ENCODE measurements at places on chromosomes 5 and 9.

DNA sequence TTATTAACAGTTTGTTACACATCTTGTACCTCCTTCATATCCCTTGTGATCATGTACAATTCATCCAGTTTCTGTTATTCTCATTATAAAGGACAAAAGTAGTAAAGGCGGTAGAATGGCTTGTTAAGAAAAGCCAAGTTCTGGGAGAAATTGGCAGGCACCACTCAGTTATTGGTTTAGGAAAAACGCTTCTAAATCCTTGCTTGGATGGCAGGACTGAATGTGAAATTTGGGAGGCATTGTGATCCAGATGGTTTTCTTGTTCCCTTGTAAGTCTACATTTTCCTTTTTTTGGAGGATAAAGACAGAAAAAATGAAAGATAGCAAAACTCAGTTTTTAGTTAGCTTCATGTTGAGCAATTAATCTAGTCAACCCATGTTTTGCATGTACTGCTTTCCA, 130.2 kb downstream of the MAT2B start:
- H3K27ac ChIP-seq, result no peak overlapping the region
- H3K4me1 ChIP-seq, result no peaks in the 10 kb centered on the region
- no peak for DNase-seq
- no peaks in the 10 kb centered on the region for H3K36me3 ChIP-seq

DNA sequence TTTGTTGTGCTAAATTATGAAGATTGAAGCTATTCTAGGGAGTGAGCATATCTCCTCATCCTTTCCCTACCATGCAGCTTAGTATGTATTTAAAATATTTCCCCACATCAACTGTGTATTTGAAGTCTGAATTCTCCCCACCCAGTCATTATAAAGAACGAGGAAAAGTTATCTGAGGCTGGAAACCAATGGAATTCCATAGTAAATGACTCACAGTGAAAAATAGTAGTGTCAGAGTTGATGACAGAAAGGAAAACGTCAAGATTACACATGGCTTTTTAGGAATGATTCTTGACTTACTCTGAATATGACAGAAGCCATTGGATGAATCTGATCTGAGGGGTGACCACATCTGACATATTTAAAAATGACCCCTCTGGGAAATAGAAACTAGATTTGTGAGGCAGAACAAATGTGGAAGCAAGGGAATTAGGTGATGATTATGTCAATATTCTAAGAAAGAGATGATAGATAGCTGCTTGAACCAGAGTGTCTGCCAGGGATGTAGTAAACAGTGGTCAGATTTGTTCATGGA, 1768.9 kb upstream of the CDH9 start:
- DNase-seq, result no peak
- H3K27me3 ChIP-seq, result no peaks in the 10 kb centered on the region
- H3K36me3 ChIP-seq, result no peaks in the 10 kb centered on the region
- no peak overlapping the region for H3K4me3 ChIP-seq
- no peak overlapping the region for H3K27ac ChIP-seq

GRCh38 chr9:4517274-4517673, 27.0 kb downstream of the SLC1A1 start:
- no peak for DNase-seq
- H3K27me3 ChIP-seq, result no peaks in the 10 kb centered on the region
- no peak overlapping the region for H3K4me3 ChIP-seq

DNA sequence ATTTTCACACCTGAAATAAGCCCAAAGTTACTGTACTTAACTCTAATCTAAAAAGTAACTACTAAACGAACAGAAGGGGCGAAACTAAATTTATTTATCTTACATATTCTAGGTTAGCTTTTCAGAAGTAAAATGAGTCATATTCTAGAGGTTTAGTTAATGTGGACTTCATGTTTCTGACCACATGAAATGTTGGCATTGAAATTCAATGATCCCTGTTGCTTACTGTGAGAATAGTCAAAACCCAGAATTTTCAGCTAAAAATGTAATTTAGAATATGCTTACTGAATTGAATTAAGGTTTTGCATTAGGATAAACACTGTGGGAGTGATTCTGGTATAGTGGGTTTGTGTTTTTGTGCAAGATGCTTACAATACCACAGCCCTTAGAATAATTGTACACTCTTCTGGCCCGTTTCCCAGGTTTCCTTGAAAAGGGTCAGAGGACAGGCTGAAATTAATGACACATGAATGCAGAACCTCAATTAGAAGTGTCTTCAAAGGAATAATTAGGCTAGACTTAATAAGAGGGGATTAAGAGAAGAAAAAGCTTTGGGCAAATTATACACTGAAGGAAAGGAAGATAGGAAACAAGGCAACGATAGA, 1.4 kb upstream of the SNX18 start:
- H3K27ac ChIP-seq, result no peak overlapping the region
- H3K4me1 ChIP-seq, result peaks cover 5% of the 10 kb centered on the region
- no peaks in the 10 kb centered on the region for H3K27me3 ChIP-seq
- no peaks in the 10 kb centered on the region for H3K36me3 ChIP-seq
- DNase-seq, result no peak

GRCh38 chr5:148740966-148741742, 85.3 kb upstream of the ADRB2 start:
- no peaks in the 10 kb centered on the region for H3K27me3 ChIP-seq
- no peak for DNase-seq
- no peak overlapping the region for H3K27ac ChIP-seq
- peaks cover 18% of the 10 kb centered on the region for H3K4me1 ChIP-seq
- H3K4me3 ChIP-seq, result no peak overlapping the region

DNA sequence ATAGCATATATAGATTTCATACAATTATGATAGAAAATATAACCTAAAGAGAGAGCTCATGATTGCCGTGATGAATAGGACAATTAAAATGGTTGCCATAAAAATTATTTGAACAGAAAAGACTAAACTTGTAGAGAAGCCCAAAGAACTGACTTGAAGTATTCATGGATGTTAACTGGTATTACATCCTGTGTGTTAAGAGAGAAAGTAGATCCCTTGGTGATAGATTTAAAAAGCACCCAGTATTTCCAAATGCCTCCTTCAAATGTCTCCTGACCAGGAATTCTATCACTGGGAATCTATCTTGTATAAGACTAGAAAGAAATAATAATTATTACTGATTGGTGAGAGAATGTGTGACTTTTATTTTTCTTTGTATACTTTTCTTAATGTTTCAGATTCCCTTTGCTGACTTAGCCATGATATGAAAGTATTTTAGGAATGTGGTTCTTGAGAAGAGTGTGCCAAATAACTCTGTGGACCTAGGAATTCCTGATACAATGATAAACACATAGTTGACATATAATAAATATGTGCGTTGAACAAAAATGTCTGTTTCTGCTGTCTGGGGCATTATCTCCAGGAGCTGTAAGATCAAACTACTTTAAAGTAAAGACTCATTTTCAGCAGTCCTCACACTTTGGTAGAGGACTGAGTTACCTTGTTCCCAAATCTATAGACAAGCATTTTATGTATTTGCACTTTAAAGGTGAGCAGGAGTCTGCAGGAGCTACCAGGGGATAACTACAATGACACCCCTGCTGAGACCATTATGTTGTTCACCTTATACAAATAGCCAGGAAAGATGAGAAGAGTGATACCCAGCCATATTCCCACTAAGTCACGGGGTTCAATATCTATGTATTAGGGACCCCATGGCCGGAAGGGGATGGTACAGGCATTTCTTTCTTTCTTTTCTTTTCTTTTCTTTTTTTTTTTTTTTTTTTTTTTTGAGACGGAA, 211.1 kb upstream of the TLE4 start:
- H3K27me3 ChIP-seq, result no peaks in the 10 kb centered on the region
- no peaks in the 10 kb centered on the region for H3K36me3 ChIP-seq
- no peak overlapping the region for H3K27ac ChIP-seq
- DNase-seq, result no peak

- peak overlapping the region; percentile 83 for H3K4me3 ChIP-seq
- H3K27ac ChIP-seq, result peak overlapping the region; percentile 81
- no peaks in the 10 kb centered on the region for H3K27me3 ChIP-seq
Observed at GRCh38 chr9:33510262-33511183, 13.5 kb upstream of the ANKRD18B start.

Measured in ascending aorta (tissue), 2 donors.